Activated effector memory CD4-positive, alpha-beta T cell treated with Interleukin-2 at 50 U/mL for 16 hours (primary cell): ENCODE measurements at places on chromosomes 3 and 15.

GRCh38 chr15:75195122-75195765, 6.4 kb upstream of the C15orf39 start:
- no peak for DNase-seq

GRCh38 chr3:24133436-24133835, 188.3 kb downstream of the NR1D2 start:
- no peak for DNase-seq

- DNase-seq, result no peak
Observed at GRCh38 chr3:197746801-197747237, 2.9 kb upstream of the FYTTD1 start.

GRCh38 chr15:79211481-79211880, 71.0 kb upstream of the ANKRD34C start:
- DNase-seq, result no peak

GRCh38 chr3:34107669-34108068, 309.2 kb downstream of the PDCD6IP start:
- no peak for DNase-seq

DNA sequence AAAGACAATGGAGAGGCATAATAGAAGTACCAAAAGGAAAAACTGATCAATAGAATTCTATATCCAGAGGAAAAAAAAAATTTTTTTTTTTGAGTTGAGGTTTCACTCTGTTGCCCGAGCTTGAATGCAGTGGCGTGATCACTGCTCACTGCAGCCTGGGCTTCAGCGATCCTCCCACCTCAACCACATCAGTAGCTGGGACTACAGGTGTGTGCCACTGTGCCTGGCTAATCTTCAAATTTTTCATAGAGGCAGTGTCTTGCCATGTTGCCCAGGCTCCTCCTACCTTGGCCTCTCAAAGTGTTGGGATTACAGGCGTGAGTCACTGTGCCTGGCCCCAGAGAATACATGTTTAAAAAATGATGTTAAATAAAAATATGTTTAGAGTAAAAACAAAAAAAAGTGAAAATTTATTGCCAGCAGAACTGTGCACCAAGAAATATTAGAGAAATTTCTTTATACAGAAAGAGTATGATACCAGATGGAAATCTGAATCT, 154.3 kb upstream of the ZBTB20 start:
- DNase-seq, result no peak

DNA sequence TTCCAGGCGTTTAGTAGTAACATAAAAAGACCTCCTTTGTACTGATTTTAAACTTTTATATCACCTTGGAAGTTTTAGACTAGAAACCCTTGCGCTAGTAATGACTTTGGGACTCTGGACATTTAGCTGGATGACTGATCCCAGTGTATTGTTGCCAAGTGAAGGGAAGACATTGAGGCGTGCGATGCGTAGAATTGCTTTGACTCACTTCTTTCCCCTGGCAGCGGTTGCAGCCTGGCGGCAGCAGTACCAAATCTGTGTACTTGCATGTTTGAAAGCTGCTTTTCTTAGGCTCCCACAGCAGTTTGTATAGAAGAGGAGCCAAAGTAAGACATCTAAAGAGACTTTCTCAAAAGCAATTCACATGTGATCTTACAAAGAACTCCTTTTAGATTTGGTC, 151.6 kb downstream of the BBX start:
- no peak for DNase-seq

DNA sequence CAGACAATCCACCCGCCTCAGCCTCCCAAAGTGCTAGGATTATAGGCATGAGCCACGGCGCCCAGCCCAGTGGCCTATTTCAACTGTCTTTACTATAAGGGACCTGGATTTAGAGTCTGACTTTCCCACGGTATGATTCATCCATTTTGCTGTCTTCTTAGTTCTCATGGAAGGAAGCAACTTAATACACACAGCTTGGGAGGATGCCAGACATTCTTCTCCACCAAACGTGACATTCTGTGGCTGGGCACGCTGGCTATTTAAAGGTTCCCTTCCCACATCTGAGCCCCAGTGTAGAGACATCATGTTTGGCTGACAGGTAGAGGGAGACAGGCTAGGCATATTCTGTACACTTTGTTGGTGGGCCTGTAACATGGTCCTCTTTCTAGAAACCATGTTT, 26.2 kb downstream of the FAM43A start:
- DNase-seq, result no peak

DNA sequence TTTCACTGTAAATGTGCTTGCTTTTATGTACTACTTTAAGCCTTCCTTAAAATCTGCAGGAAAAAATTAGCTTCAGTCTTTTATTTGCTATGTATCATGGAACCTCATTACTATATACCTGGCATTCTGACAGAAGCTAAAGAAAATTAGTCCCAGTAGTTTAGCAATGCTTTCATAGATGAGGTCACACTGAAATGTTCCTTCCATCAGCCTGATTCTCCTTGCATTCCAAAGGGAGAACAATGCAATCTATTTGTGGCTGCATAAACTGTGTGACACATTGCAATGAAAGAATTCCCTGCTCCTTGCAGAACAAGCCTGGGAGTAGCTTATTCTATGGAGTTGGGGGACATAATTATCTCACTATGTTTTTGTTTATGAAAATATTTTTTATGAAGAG, 691.5 kb upstream of the ARPP21 start:
- no peak for DNase-seq

DNA sequence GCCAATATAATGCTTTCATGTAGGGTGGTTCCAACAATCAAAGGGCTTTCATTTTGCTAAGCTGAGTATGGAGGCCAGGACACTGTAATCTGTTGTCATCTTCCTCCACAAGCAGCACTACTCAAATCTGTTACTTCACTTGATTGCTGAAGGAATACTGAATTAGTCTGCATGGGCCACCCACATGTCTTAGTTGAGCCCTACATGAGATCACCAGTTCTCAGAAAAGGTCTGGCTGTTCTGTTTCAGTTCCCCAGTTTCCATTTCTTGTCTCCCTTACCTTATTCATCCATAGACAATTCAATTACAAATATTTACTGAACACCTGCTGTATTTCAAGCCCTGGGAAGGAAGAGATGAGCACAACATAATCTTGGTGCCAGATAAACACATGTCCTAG, 119.2 kb downstream of the FHIT start:
- no peak for DNase-seq

DNA sequence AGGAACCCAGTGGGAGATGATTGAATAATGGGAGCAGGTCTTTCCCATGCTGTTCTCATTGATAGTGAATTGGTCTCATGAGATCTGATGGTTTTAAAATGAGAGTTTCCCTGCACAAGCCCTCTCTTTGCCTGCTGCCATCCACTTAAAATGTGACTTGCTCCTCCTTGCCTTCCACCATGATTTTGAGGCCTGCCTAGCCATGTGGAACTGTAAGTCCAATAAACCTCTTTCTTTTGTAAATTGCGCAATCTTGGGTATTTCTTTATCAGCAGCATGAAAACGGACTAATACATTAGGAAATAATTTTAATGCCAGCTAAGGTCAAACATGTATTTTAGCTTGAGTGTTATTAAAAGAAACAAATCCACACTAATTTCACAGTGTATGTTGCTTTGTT, 517.6 kb upstream of the ALCAM start:
- DNase-seq, result no peak

DNA sequence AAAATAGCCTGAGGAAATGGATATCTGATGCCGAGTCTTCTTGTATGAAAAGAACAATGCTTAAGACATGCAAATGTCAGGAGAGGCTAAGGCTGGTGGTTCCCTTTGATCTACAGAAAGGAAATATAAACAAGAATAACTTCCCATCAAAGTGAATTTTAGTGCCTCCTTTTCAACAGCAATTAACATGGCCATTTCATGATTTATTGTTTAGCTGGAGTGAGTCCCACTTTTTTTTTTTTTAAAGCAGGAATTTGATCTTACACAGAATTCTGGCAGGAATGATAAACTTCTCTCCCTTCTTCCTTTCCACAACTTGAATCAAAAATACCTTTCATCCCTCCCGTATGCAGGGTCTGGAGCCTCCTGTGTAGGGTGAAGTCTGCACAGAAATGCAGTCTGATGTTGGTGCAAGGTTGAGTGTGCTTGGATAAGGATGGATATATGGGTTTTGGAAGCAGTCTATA, 287.0 kb downstream of the MEX3B start:
- no peak for DNase-seq

DNA sequence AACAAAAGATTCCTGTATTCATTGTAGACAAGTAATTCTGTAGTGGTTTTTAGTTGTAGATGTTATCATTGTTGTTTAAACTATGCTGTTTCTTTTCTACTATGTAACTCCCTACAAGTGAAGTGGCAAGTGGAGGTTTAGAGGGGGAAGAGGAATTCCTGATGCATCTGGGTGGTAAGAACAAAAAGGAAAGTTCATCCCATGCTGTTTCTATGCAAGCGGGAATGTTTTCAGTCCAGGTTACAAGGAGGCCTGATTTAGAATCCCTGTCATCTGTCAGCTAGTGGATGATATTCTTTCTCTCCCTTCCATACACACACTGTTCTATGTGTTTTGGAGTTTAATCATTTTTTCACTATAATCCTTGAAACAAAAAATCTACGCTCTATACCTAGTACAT, 67.4 kb downstream of the IMPG2 start:
- no peak for DNase-seq

DNA sequence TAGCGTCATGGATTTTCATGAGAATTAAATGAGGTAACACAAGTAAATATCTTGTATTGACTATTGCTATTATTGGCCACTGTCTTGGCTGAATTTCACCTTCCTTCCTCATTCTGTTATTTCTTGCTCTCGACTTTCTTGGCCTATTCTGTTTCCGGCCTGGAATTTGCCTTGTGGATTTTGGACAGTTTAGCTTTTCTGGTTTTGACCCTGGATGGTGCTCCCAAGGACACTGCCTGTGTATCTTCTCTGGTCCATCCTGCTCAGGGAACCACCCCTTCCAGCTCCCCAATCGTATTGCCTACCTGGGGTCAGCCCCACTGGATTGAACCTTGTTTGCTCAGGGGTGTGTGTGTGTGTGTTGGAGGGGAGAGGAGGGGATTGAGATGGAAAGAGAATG, 376.2 kb upstream of the C2CD4B start:
- no peak for DNase-seq

DNA sequence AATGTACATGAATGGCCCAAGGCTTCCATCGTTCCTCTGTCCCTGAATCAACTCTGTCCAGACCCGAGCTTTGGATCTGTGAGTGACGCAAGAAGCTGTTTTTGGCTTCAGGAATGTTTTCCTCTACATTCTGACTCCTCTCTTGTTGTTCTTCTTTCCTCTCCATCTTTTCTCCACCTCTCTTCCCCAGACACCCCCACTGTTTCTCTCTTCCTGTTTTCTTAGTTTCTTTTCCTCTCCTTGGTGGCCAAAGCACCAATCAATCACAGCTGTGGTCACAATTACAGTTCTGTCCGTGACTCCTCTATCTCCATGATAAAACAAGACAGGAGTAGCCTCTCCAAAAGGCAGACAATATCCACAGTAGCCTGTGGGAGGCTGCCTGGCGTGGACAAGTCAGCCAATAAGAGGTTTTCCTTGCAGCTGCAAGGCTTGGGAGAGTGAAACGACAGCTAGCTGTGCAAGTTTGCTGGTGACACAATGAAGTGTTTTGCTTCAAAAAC, 4.9 kb upstream of the TMEM212 start:
- no peak for DNase-seq

DNA sequence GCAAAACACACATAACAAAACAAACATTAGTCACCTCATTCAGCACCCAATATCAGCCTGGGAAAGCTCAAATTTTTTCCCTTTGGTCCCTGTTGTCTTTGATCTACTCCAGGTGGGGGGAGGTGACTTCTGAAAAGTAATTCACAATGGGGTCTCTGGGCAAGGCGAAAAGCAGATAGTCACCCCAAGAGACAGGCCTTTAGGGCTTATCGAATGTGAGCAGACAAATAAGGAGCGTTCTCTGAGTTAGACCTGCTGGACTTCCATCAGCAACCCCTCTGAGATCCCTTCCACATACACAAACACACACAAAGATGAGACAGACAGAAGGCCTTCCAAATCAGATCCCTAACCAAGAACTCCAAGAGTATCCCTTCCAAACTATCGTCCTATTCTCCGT, 171.0 kb upstream of the SMAD3 start:
- no peak for DNase-seq

- no peak for DNase-seq
Observed at GRCh38 chr3:37863949-37864822, 2.5 kb downstream of the CTDSPL start.

DNA sequence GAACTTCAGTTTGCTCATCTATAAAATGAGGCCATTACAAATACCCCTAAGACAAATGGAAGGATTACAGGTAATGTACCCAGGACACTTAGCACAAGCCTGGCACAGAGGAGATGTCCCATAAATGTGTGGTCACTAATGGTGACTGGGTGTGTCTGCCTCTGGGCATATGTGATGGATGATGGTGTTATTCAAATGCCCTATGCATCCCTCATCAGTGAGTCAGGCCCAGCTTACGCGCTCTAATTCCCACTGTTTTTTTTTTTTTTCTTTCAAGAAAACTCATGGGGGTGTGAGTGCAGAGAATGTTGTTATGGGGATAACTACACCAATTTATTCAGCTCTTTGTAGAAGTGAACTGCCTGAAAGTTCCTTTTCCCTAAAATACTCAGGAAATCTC, 23.6 kb upstream of the KIF23 start:
- DNase-seq, result no peak

GRCh38 chr3:160678292-160678842, 1.4 kb downstream of the ARL14 start:
- no peak for DNase-seq

DNA sequence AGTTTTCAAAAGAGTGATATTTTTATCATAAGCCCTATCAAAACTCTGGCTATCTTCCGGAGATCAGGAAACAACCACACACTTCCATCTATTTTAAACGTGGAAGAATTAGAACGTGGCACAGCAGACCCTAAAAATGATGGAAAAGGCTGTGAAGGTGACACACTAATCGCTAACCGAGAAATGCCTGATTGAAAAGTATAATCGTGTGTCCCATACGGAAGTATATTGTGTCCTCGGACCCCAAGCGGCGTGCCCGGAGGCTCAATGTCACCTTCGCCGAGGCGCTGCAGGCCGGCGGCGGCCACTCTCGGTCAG, 642 bp downstream of the COX5A start:
- no peak for DNase-seq

DNA sequence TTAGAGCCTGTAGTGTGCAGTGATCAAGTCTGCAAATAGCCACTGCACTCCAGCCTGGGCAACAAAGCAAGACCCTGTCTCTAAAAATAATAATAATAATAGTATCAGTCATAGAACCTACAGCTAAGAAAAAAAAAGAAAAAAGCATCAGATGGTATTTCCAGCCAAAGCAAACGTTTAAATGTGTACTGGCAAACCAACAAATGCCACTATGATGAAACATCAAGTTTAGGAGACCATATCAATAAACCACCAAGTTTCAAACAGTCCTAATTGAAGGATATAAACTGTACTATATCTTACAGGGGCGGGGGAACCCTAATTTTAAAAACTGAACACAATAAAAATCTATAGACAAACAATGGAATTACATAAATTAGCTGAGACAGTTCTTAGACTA, 6.4 kb downstream of the UBP1 start:
- no peak for DNase-seq

- no peak for DNase-seq
Observed at GRCh38 chr3:129596194-129597086, 10.0 kb downstream of the PLXND1 start.

- no peak for DNase-seq
Observed at GRCh38 chr15:28914483-28915023, 28.8 kb downstream of the APBA2 start.
